Mucosa of descending colon (tissue), 3 donors: ENCODE measurements at places on chromosomes 2 and 18. TPM values are rescaled to one million over a fixed set of nuclear protein-coding genes. Genes with fewer than 3 reads are reported as not detected.

- DNase-seq, result no peak
Observed at GRCh38 chr2:233436691-233437438, 82.6 kb downstream of the DGKD start.

DNA sequence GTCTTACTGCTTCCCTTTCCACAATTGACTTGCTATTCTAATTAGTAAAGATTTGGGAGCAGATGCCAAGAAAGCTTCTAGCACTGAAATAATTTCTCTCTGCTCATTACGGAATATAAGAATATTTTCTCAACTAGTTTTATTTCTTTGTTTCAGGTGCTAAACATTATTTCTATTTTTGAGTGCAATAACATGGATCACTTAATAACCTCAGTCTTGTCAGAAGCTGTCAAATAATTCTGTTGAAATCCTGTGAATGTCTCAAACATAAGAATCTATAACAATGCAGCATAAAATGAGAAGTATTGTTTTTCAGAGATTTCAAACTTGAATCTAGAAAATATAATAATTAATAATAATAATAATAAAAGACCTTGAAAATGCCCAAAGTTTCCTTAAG, 1221.0 kb downstream of the DSC3 start:
- no peak for DNase-seq

DNA sequence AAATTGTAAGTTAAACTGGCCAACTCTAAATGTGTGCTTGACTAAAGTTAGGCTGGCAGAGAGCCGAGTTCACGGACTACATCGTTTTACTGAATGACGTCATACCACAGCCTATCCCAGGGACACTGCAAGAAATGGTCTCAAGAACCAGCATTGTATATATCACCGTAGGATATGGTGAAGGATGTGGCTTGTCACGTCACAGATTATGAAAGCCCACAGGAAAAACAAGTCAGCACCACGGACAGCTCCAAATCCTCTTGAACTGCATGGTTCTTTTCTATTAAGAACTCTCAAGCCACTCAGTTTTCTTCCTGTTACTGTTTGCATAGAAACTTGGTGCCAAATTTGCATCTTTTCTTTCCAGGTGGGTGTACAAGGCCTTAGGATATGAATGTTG, 85.1 kb upstream of the ACAA2 start:
- no peak for DNase-seq

DNA sequence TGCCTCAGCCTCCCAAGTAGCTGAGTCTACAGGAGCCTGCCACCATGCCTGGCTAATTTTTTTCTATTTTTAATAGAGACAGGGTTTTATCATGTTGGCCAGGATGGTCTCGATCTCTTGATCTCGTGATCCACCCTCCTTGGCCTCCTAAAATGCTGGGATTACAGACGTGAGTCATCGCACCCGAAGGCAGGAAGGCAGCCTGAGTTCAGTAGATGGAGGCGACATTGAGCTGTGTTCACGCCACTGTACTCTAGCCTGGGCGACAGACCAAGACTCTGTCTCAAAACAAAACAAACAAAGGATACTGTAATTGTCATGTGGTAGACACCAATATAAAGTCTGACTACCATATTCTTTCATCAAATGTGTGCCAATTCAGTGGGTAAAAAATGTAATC, 500.9 kb upstream of the DSEL start:
- DNase-seq, result no peak

- DNase-seq, result peak; percentile 21
Observed at GRCh38 chr2:84526562-84526961, 10.3 kb downstream of the DNAH6 start.

Gene POTEJ
- not detected for total RNA-seq

Gene DCC
- 0.34 TPM for total RNA-seq

Gene ARHGAP28
- total RNA-seq, result 6.8 TPM

- no peak for DNase-seq
Observed at GRCh38 chr2:138298120-138298814, 203.3 kb upstream of the SPOPL start.

DNA sequence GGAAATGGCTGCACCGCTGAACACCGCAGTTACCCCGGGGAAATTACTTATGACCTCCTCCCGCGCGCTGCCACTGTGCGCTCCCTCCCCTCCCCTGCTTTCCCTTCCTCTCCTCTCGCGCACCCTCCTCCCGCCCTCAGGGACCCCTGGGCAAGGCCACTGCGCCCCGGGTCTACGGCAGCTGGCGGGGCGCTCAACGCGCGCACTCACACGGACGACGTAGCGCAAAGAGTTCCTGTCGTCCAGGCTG, 7.9 kb downstream of the ALPP start:
- DNase-seq, result no peak

DNA sequence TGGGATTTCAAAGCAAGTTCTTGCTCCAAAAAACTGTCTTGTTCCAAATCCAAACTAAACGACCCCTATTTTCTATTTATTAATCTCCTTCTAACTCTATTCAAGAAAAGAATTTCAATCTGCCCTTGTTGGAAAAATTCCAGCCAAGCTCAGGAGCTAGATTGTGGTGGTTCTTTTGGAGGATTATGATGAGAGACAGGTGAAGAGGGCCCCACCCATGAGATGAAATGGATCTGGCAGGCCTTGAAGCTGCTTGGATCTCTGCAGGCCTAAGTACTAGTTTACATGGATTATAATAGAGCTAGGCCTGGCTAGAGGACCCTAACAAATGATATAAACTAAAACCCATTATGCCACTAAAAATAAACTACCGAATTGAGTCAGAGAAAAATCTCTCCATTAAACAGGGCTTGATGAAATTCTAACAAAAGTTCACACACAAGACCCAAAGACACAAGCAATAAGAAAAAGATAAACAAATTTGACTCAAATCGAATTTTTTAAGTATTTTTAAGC, 101.6 kb downstream of the GFPT1 start:
- DNase-seq, result no peak

GRCh38 chr2:144143294-144144151, 376.4 kb downstream of the ZEB2 start:
- DNase-seq, result no peak

Gene DRC1
- total RNA-seq, result not detected

Gene EFEMP1
- total RNA-seq, result 40.8 TPM

DNA sequence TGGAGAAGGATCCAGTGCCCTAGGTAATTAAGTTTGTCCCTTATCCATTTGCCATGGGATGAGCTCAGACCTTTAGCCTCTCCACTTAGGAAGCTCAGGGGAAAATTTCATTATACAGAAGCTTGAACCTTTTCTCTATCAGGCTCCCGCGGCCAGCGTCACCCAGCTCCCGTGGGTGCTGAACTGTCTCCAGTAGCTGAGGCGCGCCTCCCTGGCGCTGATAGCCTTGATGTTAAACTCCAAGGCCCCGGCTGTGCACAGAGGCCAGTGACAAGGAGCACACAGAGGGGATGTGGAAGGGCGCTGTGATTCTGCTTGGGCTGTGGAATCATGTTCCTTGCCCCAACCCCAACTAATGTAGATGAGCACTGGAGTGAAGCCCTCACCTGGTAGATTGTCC, 50.8 kb downstream of the NRP2 start:
- DNase-seq, result no peak

- no peak for DNase-seq
Observed at GRCh38 chr2:152466980-152467676, 132.2 kb downstream of the FMNL2 start.

Gene DIPK1C
- 0.98 TPM for total RNA-seq

GRCh38 chr2:166393008-166393407, 17.3 kb upstream of the SCN9A start:
- DNase-seq, result no peak

Gene RFX8
- not detected for total RNA-seq

Gene KHK
- 14.7 TPM for total RNA-seq

- no peak for DNase-seq
Observed at GRCh38 chr2:42028571-42029148, 19.2 kb upstream of the PKDCC start.

Gene NGEF
- total RNA-seq, result 67.5 TPM

Gene GPN1
- 27.8 TPM for total RNA-seq

- no peak for DNase-seq
Observed at GRCh38 chr2:69753659-69754363, 11.9 kb downstream of the ANXA4 start.

Gene TMEM163
- 0.41 TPM for total RNA-seq

DNA sequence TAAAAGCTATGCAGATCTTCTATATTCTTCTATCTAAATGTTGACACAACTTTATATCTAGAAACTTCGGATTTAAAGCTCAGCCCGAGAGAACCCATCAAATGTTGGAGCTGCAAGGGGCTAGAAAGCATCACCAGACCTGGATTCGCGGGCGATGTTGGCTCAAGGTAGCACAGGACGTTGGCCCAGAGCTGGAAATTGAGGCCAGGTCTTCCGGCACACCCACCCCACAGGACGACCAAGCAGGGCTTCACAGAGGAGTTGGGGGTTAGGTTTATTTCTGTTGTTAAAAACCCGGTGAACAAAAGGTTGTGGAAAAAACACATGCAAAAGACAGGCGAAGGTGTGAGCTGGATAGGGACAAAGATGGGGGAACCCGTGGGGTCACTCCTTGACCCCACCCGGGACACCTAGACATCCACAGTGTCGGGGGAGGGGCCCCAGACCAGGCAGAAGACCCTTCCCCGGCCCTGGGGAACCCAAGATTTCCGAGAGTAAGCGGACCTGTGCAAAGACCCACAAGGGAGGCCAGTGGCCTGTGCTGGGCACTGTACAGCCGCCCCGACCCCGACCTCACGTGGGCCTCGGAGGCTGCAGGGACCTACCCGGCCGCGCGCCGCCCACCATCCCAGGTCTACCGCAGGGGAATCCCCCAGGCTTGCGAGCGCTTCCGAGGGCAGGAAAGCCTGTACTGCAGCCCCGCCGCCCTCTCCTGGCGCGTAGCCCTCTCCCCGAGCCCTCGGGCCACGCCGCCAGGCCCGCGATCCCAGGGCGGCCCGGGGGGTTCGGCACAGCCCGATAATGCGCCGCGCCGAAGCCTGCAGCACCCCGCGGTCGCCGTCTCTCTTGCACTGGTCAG, 1.8 kb upstream of the AGBL5 start:
- DNase-seq, result peak; percentile 55

GRCh38 chr2:38634684-38635083, 31.2 kb upstream of the GALM start:
- DNase-seq, result no peak

- no peak for DNase-seq
Observed at GRCh38 chr2:175097297-175097696, 70.7 kb downstream of the ATF2 start.

DNA sequence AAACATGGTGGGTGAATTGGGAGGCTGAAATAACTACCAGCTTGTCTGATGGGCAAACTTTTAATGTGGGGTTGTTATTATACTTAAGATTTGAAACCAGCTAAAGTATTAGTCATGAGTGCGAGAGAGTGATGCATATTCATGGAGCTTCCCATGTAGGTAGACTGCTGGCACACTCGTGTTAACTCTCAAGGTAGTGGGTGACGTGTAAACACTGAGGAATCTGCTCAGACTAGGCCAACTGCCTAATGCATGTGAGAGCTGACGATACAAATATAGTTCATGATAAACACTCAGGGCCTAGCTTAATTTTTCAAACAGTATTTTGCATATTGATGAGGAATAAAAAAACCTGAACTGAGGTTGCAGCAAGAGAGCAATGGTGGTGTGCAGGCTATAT, 1165.7 kb upstream of the PIK3C3 start:
- DNase-seq, result no peak

DNA sequence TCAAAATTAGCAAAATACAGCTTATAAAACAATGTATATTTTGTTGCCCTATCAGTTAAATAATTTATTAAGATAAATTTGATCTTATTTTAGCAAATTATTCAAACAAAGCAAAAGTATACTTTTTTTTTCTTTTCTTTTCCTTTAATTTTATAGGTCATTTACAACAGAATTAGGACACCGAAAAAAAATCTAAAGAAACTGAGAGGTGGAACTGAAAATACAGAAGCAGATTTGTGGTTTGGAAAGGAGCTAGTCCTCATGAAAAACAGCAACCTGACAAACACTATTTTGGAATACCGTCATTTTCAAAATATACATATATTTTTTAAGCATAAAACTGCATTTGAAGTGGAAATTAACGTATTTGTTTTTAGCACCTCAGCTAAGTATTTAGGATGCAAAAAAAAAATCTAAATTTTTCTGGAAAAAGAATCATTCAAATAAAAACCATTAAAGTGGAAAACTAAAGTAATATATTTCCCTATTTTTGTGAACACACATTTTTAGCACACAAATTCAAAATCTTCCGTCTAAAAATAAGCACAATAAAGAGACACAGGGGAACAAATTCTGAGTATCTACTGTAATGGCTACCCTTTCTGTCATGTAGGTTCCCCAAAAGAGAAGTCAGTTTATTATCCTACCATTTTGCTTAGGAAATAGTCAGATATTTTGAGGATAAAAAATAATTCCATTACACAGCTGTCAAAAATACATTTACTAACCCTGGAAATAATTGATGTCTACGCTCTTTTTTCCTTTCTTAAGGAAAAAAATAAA, 2.7 kb downstream of the CCDC88A start:
- no peak for DNase-seq

GRCh38 chr18:43081396-43081795, 34.1 kb downstream of the RIT2 start:
- DNase-seq, result no peak

DNA sequence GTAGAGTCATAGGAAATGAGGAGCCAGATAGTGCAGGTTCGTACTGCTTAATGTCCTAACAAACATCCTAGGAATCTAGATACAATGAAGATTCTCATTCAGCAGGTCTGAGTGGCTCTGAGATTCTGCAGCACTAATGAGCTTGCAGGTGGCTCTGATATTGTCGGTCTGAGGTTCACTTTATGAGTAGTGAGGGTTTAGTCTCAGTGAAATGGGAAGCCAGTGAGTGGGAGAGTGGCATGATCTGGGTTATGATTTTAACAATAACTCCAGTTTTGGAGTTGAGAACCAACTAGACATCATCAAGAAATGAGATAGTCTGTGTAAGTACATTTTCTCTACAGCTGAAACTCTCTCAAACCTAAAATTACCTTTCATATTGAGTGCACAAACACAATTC, 166.8 kb upstream of the SP5 start:
- no peak for DNase-seq

- no peak for DNase-seq
Observed at GRCh38 chr2:201357221-201357620, at the start of gene FLACC1. Gene FLACC1, minus strand, starts transcription at chr2:201357345. Its CDS starts 5,941 bp downstream, at chr2:201351404.

Gene CFAP65
- total RNA-seq, result 0.27 TPM
